Mucosa of gallbladder (tissue), 1 donor: ENCODE measurements at places on chromosomes 5 and 9.

- DNase-seq: no peak
These were observed 308.1 kb downstream of the CTNND2 start for GRCh38 chr5:11596185-11596584.

- DNase-seq: no peak
These were observed 593.7 kb downstream of the DNAH5 start for GRCh38 chr5:13350767-13351166.

DNA sequence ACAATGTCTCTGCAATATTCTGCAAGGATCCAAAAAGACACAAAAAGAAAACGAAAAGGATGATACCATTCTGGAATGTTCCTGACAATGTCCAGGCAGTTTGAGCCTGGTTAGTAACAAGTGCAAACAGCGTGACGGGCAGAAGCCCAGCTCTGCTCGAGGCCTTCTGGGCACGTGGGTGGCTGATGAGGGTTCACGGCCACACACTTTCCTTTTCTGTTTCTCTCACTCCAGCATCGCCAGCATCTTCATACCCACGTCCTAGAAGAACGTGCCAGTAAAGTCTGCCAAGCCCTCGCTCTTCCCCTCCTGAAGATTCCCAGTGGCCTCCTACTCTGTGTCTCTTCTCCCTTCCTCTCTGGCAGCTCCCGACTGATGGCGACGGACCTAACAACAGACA is 36.7 kb downstream of the COL23A1 start:
- peak; percentile 16 for DNase-seq

DNA sequence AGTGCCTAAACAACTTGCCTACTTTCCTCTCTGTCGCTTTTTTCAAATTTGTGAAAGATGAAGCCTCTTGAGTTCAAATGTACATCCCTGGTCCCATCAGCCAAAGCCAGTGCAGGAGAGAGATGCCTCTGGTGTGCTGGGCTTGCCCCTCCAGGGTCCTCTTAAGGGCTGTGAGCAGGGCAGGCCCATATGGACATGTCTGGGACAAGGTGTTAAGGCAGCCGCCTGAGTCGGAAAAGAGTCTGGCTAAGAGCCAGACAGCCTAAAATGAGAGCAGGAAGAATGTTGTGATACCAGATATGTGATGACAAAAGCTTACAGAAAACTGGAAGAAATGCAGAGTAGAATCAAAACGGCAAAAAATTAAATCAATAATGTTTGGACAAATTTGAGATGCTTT is 72.5 kb downstream of the APTX start:
- DNase-seq: no peak

DNA sequence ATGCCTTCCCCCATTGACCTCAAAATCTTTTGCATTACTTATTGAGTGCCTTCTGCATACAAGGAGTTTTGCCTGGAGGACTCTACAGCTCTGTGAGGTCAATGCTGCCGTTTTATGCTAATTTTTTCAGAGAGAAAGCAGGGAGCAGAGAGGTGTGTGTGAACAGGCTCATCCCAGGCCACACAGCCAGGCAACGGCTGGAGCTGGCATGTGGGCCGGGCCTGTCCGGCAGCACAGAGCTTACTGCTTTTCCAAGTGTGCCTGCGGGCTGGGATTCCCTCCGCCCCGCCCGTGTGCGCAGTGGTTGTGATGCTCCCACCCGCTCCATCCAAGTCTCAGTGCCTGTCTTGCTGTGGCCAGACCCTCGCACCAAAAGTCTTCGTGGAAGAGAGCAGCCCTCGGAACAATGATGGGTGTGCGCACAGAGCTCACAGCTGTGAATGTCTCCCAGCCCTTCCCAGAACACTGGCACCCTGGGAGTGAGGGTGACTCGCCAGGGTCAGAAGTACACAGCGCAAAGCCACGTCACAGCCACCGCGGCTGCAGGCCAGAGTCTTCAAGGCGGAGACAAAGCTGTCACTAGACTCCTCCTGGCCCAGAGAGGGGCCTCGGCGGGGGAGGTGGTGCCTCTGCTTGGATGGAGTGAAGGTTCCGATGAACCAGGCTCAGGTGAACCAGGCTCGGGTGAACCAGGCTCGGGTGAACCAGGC is 82.8 kb downstream of the COL5A1 start:
- DNase-seq: no peak

- no peak for DNase-seq
These were observed 70.1 kb downstream of the KIAA1958 start for GRCh38 chr9:112556497-112557442.

- DNase-seq: no peak
These were observed 126.7 kb upstream of the GRHPR start for GRCh38 chr9:37295796-37296195.
